Suprapubic skin (tissue), 4 donors: ENCODE measurements at places on chromosomes 7 and 10. TPM values are rescaled to one million over a fixed set of nuclear protein-coding genes. Genes with fewer than 3 reads are reported as not detected.

AGAP4 gene
- 18.1 TPM for total RNA-seq

HOXA4 gene
- 2.0 TPM for total RNA-seq

CALHM3 gene
- total RNA-seq = not detected

GHRHR gene
- total RNA-seq = not detected

GRCh38 chr7:132347123-132347522, 229.1 kb downstream of the PLXNA4 start:
- DNase-seq = no peak

DNA sequence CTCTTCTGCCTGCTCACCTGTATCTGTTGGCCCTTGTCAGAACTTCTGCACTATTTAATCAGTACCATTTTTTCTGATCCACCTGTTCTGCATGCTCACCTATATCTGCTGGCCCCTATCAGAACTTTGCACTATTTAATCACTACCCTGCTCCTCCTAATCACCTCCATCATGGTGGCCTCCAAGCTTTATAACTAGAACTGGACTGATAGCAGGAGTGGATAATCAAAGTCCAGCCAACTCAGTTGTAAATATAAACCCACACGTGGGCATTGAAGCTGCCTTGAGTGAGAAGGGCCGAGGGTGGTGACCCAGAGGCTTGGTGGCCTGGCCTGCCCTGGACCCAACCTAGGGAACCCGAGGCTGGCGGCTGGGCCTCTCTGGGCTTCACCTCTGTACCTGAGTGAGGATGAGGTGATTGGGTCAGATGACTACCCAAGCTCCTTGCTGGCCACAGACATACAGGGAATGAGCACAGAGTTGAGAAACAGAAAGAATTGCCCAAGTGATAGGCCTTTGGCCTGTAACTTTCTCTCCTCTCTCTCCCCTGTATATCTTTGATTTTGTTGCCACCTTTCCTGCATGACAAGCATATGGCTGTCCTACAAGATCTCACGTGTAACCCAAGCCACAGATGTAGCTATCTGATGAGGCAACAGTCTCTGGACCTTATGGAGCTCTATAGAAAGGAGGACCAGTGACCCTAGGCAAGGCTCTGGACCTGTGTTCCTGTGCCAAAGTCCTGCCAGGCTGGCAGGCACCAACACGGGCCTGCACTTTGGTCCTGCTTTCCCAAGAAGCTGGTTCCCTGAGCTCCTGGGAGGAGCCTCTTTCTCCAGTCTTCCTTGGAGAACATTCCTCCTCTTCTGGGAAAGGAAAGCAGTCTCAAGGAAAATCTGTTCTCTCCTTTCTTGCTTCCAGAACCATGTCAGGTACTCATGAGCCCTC, 23.4 kb upstream of the FAM3C start:
- no peak for DNase-seq

- DNase-seq = no peak
These were observed 251.5 kb downstream of the TRIL start for GRCh38 chr7:28706584-28706983.

ENTPD1 gene
- total RNA-seq = 6.3 TPM

ARHGAP22 gene
- 2.6 TPM for total RNA-seq

DNA sequence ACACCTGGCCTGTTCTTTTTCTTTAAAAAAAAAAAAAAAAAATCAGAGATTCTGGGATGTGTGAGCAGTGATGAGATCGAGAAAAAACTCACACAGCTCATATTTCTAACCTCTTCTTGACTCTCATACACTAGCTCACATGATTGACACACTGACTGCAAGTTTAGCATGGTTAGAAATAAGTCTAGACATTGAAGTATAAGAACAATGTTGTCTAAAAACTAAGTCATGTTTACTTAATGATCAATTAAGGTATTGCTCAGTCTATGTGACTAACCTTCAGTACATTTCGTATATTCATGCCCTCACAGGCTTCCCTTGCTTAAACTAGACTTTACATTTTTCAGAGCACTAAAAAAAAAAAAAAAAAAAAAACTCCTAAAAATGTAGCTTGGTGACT, 775.1 kb downstream of the GATA3 start:
- DNase-seq = no peak

- DNase-seq = no peak
These were observed 12.5 kb upstream of the COL13A1 start for GRCh38 chr10:69789164-69789576.

GRCh38 chr10:77593771-77594470, 43.7 kb downstream of the KCNMA1 start:
- no peak for DNase-seq

DNA sequence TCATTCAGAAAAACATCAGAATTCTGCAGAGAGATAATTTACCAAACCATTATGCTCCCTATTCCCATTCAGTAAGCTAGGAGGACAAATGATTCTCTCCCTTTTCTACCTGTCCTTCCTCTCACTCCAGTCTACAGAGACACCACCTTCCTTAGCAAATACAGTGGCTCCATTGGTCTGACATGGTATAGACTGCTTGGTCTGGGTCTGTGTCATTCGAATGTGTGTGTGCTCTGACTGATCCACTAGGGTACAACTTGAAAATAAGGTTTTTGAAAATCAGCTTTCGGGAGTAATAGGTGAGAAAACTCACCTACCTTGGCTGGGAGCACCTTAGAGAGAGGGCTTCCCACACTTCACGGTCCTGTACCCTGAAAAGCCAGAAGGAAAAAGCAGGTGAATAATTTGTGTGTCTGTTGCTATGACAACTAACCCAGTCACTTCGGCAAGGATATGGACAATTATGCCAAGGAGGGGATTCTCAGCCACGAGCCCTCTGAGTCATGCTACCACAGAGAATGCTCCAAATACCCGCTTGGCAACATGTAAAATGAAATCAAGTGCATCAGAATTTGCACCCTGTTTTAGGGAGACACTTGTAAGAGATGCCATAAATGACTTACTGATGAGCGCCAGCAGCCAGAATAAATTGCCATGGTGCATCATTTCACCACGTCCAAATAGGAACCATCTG, 114.5 kb upstream of the PRKCQ start:
- no peak for DNase-seq

DNA sequence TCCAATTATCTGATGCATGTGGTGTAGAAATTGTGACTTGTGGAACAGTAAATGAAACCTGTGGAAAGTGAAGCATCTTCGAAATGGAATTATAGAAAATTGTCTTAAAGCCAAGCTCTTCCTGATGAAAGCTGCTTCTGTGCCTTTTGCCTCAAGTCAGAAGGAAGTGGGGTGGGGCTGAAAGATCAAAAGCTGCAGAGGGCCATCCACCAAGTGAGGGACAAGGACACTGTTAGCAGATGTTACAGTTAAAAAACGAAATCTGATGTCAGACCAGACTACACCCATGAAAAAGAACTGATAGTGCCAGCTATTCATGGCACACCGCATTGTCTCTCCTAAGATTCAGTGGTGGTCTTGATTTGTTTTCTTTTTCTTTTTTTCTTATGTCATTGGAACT, 23.8 kb upstream of the WASL start:
- DNase-seq = no peak

GRCh38 chr10:27822301-27822700, 76.7 kb upstream of the MKX start:
- no peak for DNase-seq
